Ovary (tissue), 10 donors: ENCODE measurements at places on chromosomes 5 and 9. TPM values are rescaled to one million over a fixed set of nuclear protein-coding genes. Genes with fewer than 3 reads are reported as not detected.

TOR2A gene
- total RNA-seq: 9.7 TPM

IFNK gene
- total RNA-seq: not detected

RAB3C gene
- 0.37 TPM for total RNA-seq

ADAMTS2 gene
- total RNA-seq: 17.8 TPM

FGD3 gene
- 6.7 TPM for total RNA-seq

PELO gene
- total RNA-seq: 14.9 TPM

AK1 gene
- 174 TPM for total RNA-seq

INSL4 gene
- not detected for total RNA-seq

CATSPER3 gene
- 0.69 TPM for total RNA-seq

FBP2 gene
- not detected for total RNA-seq

IFNA2 gene
- not detected for total RNA-seq

DRD1 gene
- 0.15 TPM for total RNA-seq

PCDHA1 gene
- total RNA-seq: not detected

CAMK2A gene
- 1.3 TPM for total RNA-seq

PCDHGC4 gene
- 2.6 TPM for total RNA-seq

AQP7 gene
- total RNA-seq: 3.5 TPM

ADGRD2 gene
- total RNA-seq: not detected

GRCh38 chr5:131795879-131796792 lies 681 bp downstream of the FNIP1 start:
- peak; percentile 61 for DNase-seq

DNA sequence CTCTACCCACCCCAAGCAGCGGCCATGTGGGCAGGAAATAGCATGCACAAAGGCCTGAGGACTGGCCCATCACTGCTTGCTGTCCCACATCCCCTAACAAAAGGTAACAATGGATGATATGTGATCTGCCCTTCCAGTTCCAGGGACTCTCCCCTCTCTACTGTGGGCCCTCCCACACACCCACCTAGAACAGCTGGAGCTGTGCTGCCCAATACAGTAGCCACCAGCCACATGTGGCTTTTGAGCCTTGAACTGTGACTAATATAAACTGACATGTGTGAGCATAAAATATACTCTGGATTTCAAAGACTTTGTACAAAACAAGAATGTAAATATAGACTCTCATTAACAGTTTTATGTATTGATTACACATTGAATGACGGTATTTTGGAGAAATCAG lies 78.1 kb downstream of the C5orf15 start:
- no peak for DNase-seq

- no peak for DNase-seq
These were observed 134.6 kb upstream of the PPP1R26 start for GRCh38 chr9:135344915-135345500.

GRCh38 chr5:134439210-134439654 lies 27.6 kb upstream of the CDKN2AIPNL start:
- DNase-seq: peak; percentile 91

GRCh38 chr9:103991001-103991400 lies 103.1 kb upstream of the SMC2 start:
- DNase-seq: no peak

- no peak for DNase-seq
These were observed 48.1 kb upstream of the RORB start for GRCh38 chr9:74449060-74449459.

DNA sequence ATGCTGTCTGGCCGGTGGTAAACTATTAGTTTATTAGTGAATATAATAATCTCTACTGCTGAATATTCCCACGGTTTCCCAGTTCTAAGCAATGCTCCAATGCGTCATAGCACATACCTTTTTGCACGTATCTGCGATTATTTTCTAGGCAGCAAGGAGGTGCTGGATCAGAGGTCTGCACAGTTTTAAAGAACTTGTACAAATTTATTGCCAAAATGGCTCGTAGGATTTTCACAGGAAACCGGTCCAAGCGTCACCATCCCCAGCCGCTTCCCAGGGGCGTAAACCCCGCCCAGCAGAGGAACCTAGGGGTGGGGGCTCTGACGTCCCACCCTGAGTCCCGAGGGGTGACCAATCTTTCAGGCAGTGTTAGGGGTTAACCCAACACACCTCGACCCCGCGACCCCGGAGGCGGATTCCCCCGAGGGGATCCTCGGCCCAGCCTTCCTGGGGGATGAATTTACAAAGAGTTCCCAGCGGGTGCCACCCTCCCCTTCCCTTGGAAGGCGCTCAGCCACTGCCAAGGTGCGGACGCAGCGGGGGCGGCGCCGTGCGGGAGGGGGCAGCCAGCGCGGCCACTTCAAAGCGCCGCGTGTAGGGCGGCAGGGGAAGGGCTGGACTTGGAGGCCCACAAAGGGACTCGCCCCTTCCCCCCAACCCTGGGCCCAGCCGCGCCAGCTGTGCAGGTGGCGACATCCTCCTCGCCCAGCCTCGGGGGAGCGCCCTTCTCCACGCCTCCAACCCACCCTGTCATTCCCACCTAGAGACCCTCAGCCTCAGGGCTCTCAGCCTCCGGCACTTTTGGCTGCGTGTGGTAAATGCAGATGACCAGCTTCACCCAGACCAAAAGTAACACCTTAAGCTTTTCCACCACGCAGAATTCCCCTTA lies 43.5 kb upstream of the TCF7 start:
- DNase-seq: no peak

- DNase-seq: no peak
These were observed 94.1 kb downstream of the APBA1 start for GRCh38 chr9:69578026-69578425.

DNA sequence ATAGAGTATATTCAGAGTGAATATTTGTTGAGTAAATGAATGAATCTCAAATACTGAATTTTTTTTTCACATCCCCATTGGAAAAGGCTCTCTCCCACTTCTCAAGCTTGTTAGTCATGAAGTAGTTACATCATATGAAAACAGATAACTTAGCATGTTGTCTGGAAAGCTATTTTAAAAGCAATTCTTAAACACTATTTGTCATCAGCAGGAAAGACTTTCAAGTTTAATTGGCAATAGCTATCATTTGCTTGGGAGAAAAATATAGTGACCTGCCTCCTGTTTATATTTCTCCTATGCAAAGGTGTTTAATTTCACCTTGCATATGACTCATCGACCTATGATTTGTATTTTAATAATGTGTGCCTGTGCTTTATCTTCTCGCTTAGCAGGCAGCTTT lies 499.8 kb upstream of the GRIA1 start:
- DNase-seq: no peak

DNA sequence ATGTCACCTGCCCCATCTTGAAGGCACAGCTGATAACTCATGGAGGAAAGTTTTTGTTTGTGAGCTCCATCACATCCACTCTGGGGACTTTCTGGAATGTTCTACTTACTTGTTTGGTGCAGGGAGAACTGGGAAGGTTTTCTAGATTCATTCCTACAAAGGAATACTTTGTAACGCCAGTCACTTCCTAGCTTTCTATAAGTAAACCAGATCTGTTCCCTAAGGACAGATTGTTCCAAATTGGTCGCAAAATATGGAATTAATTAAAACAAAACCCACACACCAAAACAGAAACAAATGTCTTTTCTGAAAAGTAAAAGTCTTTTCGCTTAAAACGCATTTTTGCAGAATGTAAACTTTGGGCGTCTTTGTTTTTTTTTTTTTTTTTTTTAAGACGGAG lies 167.6 kb downstream of the PDZD2 start:
- no peak for DNase-seq

GRCh38 chr9:109918339-109919163 lies 138.6 kb downstream of the PALM2AKAP2 start:
- DNase-seq: no peak

GRCh38 chr5:78649861-78650496 lies 1.4 kb upstream of the LHFPL2 start:
- DNase-seq: no peak

DNA sequence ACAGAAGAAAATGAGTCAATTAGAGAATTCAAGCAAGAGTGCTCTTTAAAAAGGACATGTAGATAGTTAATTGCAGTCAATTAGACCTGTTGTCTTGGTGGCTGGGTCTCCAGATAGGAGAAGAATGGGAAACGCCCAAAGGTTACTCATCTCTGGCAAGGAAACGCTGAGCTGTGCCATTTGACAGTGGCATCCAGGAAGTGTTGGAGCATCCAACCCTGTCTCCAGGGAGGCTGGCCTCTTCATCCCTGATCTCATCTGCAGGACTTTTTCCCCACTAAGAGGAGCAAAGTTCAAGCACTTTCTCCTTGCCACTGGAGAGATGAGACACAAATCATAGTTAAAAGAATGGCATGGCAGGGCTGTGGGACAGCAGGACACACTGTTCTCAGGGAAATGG lies 111.7 kb upstream of the MSX2 start:
- DNase-seq: no peak

GRCh38 chr5:606061-606460 lies 6.1 kb upstream of the CEP72 start:
- no peak for DNase-seq

DNA sequence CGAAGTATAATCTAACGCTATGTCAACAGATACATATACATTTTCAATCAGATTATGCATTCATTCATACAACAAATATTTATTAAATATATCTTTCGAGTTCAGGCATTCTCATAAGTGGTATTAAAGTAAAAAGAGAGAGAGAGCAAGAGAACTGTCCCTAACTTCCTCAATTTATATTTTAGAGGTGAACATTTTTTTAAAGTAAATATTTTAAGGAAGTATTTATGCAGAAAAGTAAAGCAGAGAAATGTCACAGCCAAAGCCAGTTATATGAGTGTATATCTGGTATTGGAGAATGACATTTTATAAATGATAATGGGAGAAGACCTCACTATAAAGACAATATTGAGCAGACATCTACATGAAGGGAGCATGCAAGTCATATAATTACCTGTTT lies 667.3 kb upstream of the CDH9 start:
- DNase-seq: no peak

GRCh38 chr9:118170032-118170955 lies 466.1 kb downstream of the TLR4 start:
- no peak for DNase-seq

- DNase-seq: no peak
These were observed 7.1 kb upstream of the AGPAT2 start for GRCh38 chr9:136694163-136694871.

DNA sequence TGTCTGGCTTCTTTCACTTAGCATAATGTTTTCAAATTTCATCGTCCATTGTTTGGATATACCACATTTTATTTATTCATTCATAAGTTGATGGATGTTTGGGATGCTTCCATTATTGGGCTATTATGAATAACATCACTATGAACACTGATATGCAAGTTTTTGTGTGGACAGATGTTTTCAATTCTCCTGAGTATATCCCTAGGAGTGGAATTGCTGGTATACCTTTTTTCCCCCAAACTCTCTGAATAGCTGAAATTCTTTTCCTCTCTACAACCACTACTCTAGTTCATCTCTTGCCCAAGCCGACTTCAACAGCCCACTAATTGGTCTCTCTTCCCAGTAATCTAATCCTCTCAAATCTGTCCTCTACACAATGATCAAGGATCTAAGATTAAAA lies 4.7 kb upstream of the ZFR start:
- DNase-seq: no peak

- no peak for DNase-seq
These were observed 128.6 kb downstream of the KCNIP1 start for GRCh38 chr5:170632266-170632984.

- no peak for DNase-seq
These were observed 524 bp downstream of the MEGF10 start for GRCh38 chr5:127290946-127291693.

- no peak for DNase-seq
These were observed 58.3 kb upstream of the ANKRD33B start for GRCh38 chr5:10505517-10506095.

DNA sequence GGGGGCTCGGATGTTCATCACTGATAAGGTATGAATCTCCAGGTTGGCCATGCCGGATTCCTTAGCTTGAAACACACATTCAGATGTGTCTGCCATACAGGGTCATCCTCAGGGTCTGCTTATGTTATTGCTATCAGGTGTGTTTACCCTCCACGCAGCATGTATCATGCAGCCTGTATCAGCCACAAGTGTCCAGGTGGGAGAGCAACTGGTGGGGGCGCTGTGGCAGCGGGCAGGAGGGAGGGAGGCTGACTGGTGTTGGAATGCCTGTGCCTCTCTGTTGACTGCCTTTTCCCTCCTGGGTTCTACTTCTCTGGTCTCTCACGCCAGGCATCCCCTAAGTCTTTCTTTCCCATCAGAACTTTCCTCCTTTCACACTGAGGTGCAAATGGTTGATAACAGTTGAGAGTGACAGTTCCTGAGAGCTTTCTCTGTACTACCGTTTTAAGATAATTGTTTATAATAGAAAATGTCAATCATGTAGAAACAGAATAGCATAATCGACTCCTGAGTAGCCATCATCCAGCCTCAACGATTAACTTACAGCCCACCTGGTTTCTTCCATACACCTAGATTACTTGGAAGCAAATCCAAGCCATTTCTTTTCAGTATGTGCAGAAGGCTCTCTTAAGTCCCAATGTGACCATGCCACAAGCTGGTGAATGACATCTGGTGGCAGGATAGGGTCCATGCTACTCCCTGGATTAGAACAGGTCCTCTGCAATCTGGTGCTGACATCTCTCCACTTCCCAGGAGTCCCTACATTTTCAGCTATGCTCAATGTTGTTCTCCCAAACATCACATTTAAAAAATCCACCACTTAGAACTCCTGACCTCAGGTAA lies 86.6 kb downstream of the ACER2 start:
- no peak for DNase-seq

GRCh38 chr5:33530183-33531036 lies 89.6 kb downstream of the TARS1 start:
- DNase-seq: no peak
